ENCODE measurements at places on chromosomes 7 and 10.

GRCh38 chr7:123177442-123177841 is 22.3 kb downstream of the SLC13A1 start:
- no peak for DNase-seq

GRCh38 chr10:110425684-110426293 is 71.9 kb upstream of the DUSP5 start:
- no peak for DNase-seq

GRCh38 chr10:4843525-4844180 is 17.6 kb downstream of the AKR1E2 start:
- DNase-seq = no peak

DNA sequence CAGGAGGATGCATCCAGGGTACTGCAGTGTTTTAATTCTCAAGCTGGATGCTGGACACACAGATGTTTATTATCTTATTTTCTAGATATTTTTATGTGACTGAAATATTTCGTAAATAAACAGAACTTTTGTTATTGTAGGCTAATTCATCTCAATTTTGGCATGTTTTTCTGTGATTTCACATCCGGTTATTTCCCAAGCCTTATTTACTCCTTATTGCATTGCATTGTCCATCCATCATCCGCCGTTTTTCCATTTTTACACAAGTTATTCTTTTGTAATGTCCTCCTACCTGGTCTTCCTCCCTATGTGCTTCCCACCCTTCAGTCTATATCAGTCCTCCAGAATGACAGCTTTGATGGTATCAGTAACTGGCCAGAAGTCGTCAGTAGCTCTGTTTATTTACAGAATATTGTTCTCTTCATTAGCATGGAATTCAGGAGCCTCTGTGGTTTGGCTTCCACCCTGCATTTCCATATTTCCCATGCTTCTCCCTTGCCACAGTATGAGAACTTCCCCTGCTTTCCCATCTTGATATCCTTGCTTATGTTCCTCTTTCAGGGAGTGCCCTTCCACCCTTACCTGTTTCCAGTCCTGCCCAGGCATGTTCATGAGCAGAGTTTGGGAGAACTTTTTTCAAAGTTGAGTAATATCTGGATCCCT is 16.1 kb downstream of the GNAI1 start:
- DNase-seq = no peak

- no peak for DNase-seq
These were observed 751 bp upstream of the GTPBP10 start for GRCh38 chr7:90345595-90346335.

- DNase-seq = no peak
These were observed 32.9 kb downstream of the SVOPL start for GRCh38 chr7:138668229-138668596.

DNA sequence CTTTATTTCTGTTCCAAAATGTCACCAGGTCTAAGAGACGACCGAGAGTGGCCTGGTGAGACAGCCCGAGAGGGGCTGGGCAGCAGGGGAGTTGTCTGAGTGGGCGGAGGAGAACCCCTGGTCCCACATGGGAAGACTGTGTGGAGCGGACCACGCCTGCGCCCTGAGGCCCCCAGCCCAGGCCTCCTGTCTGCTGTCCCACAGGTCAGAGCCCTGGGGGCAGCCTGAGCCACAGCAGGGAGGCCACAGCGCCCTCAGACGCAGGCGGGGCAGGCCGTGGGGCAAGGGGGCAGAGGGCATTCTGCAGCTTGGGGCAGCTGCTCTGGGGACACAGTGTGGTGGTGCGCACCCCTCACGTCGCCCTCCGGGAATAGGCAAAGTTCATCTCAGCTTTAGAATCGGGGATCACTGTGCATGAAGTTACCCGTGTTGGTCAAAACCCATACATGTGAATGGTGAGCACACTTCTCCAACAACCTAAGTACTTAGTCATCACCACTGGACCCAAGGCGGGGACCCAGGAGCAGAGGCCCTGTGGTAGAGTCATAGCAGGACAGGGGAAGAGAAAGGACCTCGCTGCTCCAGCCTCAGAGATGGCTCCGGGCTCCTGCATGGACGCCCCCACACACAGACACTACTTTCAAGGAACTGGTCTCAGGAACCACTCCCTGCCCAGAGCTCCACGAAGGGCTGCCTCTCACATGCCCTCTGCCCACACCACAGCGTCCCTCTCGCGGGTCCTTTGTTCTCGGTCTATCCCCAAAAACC is 214.7 kb downstream of the ELFN1 start:
- no peak for DNase-seq

DNA sequence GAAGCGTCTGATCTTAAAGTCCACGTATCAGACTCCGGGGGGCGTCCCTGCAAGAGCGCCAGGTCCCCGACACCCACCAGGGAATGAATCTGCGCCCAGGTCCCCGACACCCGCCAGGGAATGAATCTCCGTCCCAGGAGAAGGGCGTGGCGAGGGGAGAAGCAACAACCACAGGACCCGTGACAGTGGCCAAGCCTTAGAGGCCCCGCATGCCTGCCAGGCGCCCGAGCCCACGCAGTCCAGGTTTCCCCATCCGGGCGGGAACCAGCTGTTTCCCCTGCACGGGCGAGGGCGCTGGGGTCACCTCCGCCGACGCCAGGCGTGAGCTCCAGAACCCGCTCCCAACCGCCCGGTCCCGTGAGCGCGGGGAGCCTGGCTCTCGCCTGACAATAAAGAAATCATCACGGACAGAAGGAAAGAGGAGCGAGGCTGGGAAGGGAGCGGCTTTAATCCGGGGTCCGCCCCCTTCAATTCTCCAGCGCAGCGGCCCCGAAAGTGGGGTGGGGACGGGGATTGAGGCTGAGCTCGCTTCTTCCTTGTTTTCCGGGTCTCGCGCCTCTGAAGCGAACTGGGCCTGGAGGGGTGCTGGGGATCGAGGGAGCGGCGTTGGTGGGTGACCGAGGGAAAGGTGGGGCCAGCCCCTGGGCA is 29.0 kb upstream of the BMS1 start:
- no peak for DNase-seq
